GOT3 (cell line): ENCODE measurements at places on chromosomes 6 and 20.

DNA sequence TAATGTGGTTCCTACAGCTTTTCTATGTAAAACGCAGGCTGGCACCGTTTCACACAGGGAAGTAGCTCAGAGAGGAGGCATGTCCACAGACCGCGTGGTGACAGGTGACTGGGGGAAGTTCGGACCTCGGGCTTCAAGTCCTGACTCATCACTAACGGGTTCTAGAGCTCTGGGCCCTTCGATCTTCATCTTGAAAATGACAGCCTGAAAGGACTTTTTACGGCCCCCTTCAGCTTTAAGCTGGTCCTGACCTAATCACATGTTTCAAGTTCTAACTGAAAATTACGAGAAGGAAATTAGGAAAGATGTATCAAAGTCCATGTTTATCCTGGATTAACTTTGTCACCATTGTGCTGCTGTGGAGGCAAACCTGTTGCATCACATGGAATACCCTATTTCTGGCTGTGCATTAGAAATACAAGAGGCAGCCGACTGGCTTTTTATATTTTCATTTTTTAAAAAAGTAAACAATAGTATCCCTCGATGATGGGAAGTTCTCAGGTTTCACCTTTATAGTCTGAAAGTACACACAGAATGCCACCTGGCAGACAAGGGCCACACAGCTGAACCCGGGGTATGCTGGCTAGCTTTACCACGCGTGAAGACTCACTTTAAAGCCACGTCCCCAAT is 2.0 kb downstream of the MAN1A1 start:
- DNase-seq = no peak

DNA sequence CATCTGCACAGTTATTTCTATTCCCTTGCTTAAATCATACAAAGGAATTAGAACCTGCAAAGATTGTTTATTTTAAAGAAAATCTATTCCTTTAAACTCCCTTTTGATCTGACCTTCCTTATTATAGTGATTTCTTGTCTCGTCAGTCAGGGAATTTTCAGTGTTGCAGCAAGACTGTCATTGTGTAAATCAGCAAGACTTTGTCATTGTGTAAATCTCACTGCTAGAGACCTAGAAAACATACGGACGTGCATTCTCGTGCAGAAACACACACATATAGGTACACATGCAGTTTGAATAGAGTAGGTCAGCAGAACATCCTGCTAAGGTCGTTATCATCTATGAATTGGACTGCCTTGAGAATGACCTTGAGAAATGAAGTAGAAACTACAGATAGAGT is 6.2 kb upstream of the SGK1 start:
- no peak for DNase-seq

- no peak for DNase-seq
These were observed 31.3 kb downstream of the ZFAND3 start for GRCh38 chr6:37850728-37851285.

- no peak for DNase-seq
These were observed 75.4 kb upstream of the LAMA2 start for GRCh38 chr6:128807577-128807976.

- no peak for DNase-seq
These were observed 20.7 kb upstream of the ELOVL2 start for GRCh38 chr6:11064836-11065235.

DNA sequence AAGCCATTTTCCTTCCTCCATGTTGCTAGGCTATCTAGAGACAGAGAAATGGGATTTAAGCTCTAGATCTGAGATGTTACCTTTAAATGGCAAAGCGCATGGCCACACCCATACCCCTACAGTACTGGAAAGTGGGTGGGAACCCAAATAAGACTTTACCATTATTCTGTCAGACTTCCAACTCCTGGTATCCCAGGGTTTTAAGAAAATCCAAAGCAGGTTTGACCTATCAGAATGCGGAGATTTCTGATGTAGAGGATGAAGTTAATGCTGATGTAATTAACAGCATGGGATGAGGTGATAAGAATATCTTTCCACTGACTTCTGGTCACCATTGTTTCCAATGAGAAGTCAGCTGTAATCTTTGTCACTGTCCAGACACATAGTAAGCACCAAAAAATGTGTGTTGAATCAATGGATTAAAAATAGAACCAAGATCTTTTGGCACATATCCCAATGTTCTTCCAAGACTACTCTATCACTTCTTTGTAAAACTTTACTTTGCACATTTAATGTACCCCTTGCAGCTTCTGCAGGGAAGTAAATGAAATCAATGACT is 140.8 kb upstream of the INSM1 start:
- no peak for DNase-seq

DNA sequence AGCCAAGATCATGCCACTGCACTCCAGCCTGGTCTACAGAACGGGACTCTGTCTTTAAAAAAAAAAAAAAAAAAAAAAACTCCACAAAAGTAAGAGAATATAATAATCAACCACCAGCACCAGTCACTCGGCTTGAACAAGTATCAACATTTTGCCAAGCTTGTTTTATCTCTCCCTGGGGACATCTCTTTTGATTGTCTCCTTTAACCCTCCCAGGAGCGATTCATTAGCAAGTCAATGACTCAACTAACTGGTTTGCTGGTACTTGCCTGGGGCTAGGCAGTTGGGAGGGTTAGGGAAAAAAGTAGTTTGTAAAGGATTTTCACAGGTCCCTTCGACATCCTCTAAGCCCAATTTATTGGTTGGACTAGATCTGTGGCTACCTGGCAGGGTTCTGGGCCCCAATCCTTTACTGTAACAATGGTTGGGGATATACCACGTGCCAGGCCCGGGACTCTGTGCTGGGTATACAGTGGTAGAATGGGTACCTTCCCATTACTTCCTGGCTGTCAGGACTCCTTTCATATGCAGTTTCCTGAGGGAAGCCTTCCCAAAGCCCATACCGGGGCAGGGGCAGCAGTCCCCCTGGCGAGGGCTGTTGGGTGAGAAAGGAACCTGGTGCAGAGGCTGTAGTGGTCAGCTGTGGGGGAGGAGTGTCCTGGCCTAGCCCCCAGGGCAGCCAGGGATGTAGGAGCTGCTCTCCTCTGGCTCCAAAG is 12.2 kb downstream of the TGIF2 start:
- no peak for DNase-seq

- no peak for DNase-seq
These were observed 2.4 kb upstream of the CST3 start for GRCh38 chr20:23640018-23640601.

- no peak for DNase-seq
These were observed 17.2 kb downstream of the CARMIL1 start for GRCh38 chr6:25296217-25296905.

DNA sequence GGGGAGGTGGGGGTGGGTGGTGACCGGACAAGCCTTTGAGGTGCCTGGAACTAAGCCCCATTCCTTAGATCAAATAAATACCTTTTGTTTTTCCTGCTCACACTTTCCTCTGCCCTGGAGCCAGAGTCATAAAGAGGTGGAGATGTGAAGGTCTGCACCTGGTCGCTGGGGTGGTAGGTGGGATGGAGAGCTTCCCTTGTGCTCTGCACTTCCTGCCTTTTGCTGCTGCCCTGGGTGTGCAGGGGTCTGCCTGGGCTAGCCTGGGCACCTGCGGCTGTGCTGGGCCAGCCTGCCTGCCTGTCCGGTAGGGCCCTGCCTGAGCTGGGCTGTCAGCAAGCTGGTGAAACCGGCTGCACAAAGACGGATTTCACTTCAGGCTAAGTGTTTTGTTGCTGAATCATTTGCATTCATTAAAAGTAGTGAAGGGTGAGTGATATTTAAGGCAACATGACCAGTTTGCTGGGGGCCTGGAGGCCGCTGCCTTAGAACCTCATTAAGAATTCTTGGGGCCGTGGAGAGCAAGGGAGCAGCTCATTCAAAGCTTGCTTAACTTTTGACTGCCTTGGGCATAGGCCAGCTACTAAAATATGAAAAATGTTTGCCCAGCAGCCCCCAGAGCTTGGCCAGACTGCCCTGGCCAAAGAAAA is 20.5 kb downstream of the PTK7 start:
- no peak for DNase-seq

DNA sequence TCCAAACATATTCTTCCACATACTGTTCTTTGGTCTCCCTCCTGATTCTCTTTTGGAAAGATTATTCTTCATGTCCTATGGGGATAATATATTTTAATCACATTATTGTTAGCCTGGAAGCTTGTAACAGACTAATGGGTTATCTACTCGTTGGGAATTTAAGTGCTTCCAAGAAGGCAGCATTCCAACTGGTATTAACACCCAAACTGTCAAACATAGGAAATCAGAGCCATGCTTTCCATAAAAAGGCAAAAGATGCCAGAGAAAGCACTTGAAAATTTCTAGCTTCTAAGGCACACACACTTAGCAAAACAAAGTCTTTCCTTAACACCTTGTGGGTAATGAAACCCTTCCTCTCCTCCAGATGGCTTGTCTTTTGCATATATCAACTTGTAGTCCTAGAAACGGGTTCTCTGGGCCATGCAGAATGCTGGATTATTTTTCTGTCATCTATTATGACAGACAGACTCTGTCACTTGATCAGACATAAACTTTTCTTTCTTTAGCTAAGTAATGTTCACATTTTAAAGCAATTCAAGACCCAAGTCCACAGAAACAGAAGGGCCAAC is 41.5 kb downstream of the B4GALT5 start:
- DNase-seq = no peak

DNA sequence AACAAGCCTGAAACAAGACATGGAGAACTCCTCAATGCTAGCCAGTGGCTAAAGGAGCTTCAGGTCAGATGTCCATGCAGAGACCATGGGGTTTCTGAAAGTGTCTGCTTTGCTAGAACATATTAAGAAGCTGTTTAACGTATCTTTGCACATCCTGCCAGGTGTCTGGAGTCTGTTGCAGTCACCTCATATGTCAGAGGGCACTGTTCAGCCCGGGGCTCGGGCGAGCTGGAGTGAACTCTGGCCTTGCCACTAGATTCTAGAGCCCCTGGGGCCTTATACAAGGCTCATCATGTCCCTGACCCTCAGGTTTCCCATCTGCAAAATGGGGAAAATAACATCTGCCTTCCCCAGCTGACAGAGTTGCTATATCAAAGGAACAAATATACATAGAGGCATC is 59.0 kb downstream of the PRDM1 start:
- DNase-seq = no peak
